ENCODE measurements at places on chromosomes 3 and 15. TPM values are rescaled to one million over a fixed set of nuclear protein-coding genes. Genes with fewer than 3 reads are reported as not detected.

DNA sequence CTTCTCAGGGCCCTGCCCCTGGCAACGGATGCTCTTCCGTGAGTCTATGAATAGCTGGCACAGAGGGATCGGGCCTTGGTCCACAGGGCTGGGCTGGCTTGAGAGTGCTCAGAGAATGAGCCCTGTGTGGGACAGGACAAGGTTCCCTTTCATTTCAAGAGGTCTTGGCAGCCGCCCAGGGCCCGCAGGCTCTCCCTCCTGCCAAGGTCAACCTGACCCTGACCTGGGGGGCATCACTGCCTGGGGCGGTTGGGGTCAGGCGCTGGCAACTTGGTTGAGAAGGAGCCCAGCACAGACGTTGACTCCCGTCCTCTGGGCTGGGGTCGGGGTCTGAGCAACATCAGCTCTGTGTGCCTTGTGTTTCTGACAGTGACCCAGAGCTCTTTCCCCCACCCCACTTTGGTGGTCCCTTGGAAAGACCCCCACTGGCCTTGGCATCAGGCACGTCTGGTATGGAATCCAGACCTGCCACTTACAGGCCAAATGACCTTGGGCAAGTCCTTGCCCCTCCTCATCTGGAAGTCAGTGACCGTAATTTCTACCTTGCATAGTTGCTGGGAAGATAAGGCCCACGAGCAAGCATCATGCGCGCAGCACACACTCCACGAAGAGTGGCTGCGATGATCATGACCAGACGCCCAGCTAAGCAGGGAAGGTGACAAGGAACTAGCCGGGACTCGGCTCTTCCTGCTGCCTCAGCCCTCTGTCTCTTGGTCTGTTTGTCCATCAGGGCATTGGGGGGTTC lies 36.4 kb downstream of the EPHB3 start:
- no peak overlapping the region for H3K27ac ChIP-seq
- DNase-seq = no peak
- peaks cover 9% of the 10 kb centered on the region for H3K27me3 ChIP-seq
- H3K36me3 ChIP-seq = no peaks in the 10 kb centered on the region

DNA sequence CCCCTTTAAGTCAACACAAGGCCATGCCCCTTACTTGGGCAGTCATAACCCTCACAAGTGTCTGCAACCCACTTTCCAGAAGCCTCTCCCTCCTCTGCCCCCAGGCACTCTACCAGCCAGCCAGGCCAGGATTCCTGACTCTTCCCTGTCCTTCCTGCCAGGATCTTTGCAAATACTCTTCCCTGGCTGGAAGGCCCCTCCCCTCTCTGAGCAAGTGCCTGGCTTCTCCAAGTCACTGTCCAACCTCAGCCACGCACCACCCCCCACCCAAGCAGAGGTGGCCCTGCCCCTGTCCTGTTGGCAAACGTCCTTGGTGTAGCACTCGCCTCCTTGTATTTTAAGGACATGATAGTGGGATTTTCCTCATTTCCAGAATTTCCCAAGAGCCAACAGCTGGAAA lies 54.7 kb upstream of the USP3 start:
- H3K27me3 ChIP-seq = no peaks in the 10 kb centered on the region
- H3K27ac ChIP-seq = no peak overlapping the region
- no peaks in the 10 kb centered on the region for H3K4me1 ChIP-seq
- no peaks in the 10 kb centered on the region for H3K36me3 ChIP-seq
- H3K4me3 ChIP-seq = no peak overlapping the region

DNA sequence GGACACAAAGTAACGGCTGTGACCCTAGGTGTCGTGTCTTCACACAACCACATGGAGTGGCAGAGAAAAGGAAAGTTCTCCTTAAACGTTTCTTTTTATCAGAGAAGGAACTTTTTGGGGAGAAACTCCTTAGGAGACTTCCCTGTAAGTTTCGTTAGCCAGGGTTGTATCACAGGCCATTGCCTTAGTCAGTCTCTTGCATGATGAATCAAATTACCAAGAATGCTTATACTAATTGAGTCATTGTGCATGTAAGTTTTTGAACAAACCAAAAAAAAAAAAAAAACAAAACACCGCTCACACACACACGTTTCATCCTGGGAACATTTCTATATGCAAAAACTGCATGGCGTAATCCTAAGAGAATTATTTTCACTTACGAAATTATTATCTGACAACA lies 150.4 kb upstream of the SATB1 start:
- DNase-seq = no peak
- H3K27ac ChIP-seq = no peak overlapping the region
- H3K36me3 ChIP-seq = no peaks in the 10 kb centered on the region
- H3K4me3 ChIP-seq = no peak overlapping the region

GRCh38 chr3:106401666-106402490 lies 533.1 kb upstream of the CBLB start:
- H3K36me3 ChIP-seq = no peaks in the 10 kb centered on the region
- no peak overlapping the region for H3K4me3 ChIP-seq
- DNase-seq = no peak

GRCh38 chr15:79593119-79593869 lies 161.2 kb downstream of the MINAR1 start:
- no peaks in the 10 kb centered on the region for H3K27me3 ChIP-seq
- no peak overlapping the region for H3K4me3 ChIP-seq
- DNase-seq = no peak
- no peak overlapping the region for H3K27ac ChIP-seq
- no peaks in the 10 kb centered on the region for H3K36me3 ChIP-seq

GRCh38 chr3:190008432-190008831 lies 112.3 kb downstream of the P3H2 start:
- no peak for DNase-seq
- H3K4me3 ChIP-seq = no peak overlapping the region
- no peaks in the 10 kb centered on the region for H3K36me3 ChIP-seq
- H3K27me3 ChIP-seq = no peaks in the 10 kb centered on the region
- H3K27ac ChIP-seq = no peak overlapping the region

The C3orf62 gene
- 6.0 TPM for total RNA-seq
